A549 treated with Hydrocortisone at 1 μM for 4 hours (cell line): ENCODE measurements at places on chromosomes 4 and X. TPM values are rescaled to one million over a fixed set of nuclear protein-coding genes. Genes with fewer than 3 reads are reported as not detected.

Gene NDST3
- not detected in 5 replicates for total RNA-seq

Gene SPATA4
- 0.13 to 0.29 TPM (median 0.22 TPM) in 5 replicates for total RNA-seq

Gene HSFX4
- 0.09 TPM in 1 of 5 replicates, not detected in the others for total RNA-seq

Gene HAND2
- total RNA-seq: 0.32 to 0.66 TPM (median 0.50 TPM) in 5 replicates

Gene MAGEA10
- total RNA-seq: 0.05 TPM in 1 of 5 replicates, not detected in the others

Gene SRPX2
- 2.0 to 2.7 TPM (median 2.5 TPM) in 5 replicates for total RNA-seq

Gene NXF2
- not detected in 5 replicates for total RNA-seq

Gene SUPT20HL2
- total RNA-seq: not detected in 5 replicates

Gene GLRA2
- not detected in 5 replicates for total RNA-seq

Gene AFF2
- not detected in 5 replicates for total RNA-seq

Gene HTRA3
- 15.5 to 20.4 TPM (median 19.2 TPM) in 5 replicates for total RNA-seq

Gene ETDA
- not detected in 5 replicates for total RNA-seq
